B cell (primary cell): ENCODE measurements at places on chromosomes 7 and 10. TPM values are rescaled to one million over a fixed set of nuclear protein-coding genes. Genes with fewer than 3 reads are reported as not detected.

DNA sequence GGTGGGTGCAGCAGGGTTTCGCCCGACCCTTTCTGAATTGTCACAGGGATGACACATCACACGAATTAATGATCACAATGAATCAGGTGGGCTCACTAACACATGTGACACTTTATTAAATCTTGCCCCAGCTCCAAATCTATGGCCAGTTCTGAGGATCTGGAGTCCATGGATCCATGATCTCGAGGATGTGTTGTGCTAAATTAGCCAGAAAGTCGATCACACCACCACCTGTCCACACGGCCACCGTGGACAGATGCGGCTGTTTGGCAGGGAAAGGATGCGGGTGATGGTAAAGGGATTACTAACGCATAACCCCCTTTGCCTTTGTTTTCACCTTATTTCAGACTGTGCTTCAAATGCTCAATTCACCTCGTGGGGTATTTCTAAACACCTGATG, 96.4 kb downstream of the COBL start:
- no peak overlapping the region for H3K4me3 ChIP-seq
- no peak overlapping the region for H3K27ac ChIP-seq
- no peaks in the 10 kb centered on the region for H3K36me3 ChIP-seq
- no peak for DNase-seq
- H3K4me1 ChIP-seq: no peaks in the 10 kb centered on the region

DNA sequence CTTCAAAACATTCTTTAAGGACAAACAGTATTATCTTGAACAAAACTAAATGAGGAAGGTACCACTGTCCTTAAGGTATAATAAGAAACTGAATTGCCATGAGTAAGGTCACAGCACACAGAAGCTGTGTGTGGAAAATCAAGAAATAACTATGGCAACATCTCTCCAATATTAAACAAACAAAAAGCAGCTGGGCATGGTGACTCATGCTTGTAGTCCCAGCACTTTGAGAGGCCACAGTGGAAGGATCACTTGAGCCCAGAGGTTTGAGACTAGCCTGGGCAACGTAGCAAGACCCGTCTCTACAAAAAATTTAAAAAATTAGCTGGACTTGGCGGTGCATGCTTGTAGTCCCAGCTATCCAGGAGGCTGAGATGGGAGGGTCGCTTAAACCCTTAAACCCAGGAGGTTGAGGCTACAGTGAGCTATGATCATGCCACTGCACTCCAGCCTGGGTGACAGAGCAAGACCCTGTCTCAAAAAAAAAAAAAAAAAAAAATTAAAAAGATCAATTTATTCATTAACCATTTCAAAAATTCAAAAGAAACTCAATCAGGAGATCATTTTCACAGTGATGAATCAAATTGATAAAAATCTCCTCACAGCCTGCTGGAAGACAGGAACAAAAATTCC, 195.4 kb downstream of the SKIDA1 start:
- no peaks in the 10 kb centered on the region for H3K27me3 ChIP-seq
- no peaks in the 10 kb centered on the region for H3K36me3 ChIP-seq
- H3K4me1 ChIP-seq: no peaks in the 10 kb centered on the region
- H3K4me3 ChIP-seq: no peak overlapping the region

GRCh38 chr10:72074574-72075375, 13.6 kb downstream of the SPOCK2 start:
- no peak overlapping the region for H3K27ac ChIP-seq
- H3K27me3 ChIP-seq: no peaks in the 10 kb centered on the region
- no peak for DNase-seq
- H3K36me3 ChIP-seq: peaks cover 49% of the 10 kb centered on the region

Gene FAM200A
- polyA plus RNA-seq: 1.6 and 2.1 TPM in 2 replicates
